ENCODE measurements at places on chromosomes 3 and 15.
A peak's percentile ranks its signal among the peaks of the same experiment; 100 is the strongest.

- DNase-seq = no peak
Observed at GRCh38 chr15:38072007-38072347, 137.5 kb downstream of the TMCO5A start.

DNA sequence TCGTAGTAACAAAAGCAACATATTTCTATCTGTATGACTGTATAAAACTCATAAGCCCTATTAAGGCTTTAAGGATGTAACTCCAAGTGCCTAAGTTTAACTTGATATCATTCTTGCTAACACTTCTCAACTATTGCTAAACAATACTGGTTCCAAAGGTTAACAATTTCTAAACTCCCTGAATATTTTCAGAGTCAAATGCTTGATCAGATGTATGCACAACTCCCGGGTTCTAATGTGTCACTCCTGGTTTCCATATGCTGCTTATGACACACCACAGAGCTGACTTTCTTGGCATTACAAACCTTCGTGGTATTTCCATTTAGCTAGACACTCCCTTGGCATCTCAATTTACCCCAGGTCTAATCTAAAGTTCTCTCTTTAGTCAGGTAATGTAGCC is 26.3 kb downstream of the DZIP1L start:
- no peak for DNase-seq

DNA sequence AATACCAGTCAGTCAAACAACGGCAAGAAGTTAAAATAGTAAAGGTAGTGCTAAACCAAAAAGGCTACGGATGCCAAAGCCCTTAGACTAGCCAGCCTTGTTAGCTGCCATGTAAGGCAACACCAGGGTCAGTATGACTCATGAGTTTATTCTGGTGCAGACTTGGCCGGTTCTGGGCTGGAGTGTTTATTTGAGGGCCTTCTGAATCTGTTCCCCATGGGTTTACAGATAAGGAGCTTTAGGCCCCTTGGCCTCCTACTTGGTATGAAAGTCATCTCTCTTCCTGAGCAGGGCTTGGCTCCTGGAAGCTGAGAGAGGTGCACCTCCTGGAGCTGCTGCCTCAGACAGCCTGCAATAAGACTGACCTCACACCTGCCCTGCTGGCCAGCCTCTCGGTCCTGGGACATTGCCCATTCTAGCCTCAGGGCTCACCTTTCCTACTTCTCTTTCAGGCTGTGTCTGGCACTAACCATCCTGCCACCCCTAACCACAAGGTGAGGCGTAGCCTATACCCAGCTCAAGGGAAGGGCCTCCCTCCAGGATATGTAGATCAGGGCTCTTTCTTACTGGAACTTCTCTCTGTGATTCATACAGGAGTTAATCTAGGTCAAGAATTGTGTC is 10.4 kb upstream of the RTP1 start:
- no peak for DNase-seq

- no peak for DNase-seq
Observed at GRCh38 chr3:117272876-117273523, 563.4 kb downstream of the TUSC7 start.

- no peak for DNase-seq
Observed at GRCh38 chr3:101219842-101220560, 100.4 kb downstream of the IMPG2 start.

- no peak for DNase-seq
Observed at GRCh38 chr15:90959894-90960293, 5.2 kb downstream of the RCCD1 start.

DNA sequence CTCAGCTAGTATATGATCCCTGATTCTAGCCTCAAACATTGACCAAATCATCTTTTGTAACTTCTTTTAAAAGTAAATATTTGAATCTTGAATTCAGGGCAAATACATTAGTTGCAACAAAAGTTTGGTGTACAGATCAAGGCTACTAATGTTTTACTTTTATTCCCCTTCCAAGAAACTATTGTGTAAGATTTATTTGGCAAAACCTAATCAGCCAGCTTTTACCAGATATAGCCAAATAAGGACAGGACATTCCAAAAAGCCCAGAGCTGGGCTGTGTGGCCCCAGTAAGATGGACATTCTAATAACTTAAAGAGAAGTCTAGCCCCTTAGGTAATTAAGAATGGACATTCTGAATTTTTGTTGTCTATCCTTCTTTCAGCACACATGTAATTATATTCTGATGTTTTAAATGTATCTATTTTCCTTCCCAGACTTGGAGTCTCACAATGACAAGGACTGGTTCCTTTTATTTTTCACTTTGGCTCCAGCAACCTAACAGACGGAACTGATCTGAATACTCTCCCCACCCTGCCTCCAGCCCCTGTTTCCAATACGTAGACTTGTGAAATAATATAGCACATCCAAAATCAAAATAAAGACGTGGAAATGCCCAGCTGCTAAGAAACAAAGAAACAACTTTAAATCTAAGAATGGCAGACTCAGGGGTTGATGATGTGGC is 48.1 kb downstream of the STARD5 start:
- no peak for DNase-seq

- DNase-seq = no peak
Observed at GRCh38 chr3:51353691-51354090, 31.4 kb upstream of the MANF start.

- peak; percentile 21 for DNase-seq
Observed at GRCh38 chr3:18423401-18424212, 1.5 kb downstream of the SATB1 start.

- no peak for DNase-seq
Observed at GRCh38 chr15:31005660-31006059, 14.2 kb upstream of the MTMR10 start.

Measured in activated CD4-positive, alpha-beta T cell treated with anti-CD3 and anti-CD28 coated beads, Interleukin-2, amount 50 U/mL, for 4 hours (primary cell).